SK-MEL-5 (cell line): ENCODE measurements at places on chromosomes 13 and 19. TPM values are rescaled to one million over a fixed set of nuclear protein-coding genes. Genes with fewer than 3 reads are reported as not detected.

The ZNF439 gene
- 0.27 and 0.40 TPM in 2 replicates for total RNA-seq

The ZNF28 gene
- 15.3 and 23.0 TPM in 2 replicates for total RNA-seq

The CGB8 gene
- not detected in 2 replicates for total RNA-seq

The FXYD7 gene
- total RNA-seq = not detected in 2 replicates

The RNF225 gene
- not detected in 2 replicates for total RNA-seq

The IL27RA gene
- total RNA-seq = 2.6 and 4.3 TPM in 2 replicates

The PPM1N gene
- total RNA-seq = 0.74 and 1.9 TPM in 2 replicates

The CNMD gene
- total RNA-seq = not detected in 2 replicates

DNA sequence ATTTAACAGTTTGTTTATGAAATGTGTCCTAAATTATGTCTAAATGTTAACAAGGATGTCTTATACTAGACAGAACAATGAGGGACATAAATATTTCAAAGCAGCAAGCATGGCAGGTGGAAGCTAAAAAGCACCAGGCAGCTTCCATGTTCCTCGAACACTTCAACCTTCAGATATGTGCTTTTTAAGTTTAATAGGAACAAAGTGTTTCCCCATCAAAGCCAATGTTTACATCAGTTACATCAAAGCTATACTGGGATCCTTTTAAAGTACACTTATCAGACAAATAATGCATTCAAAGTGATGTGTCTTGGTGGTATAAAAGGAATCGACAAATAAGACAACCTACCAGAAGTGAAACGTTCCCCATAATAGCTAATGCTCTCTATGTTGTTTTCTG is 2841.1 kb upstream of the PCDH20 start:
- DNase-seq = no peak

- peak; percentile 84 for DNase-seq
These were observed 158.0 kb downstream of the DLEU7 start for GRCh38 chr13:50685491-50685890.

DNA sequence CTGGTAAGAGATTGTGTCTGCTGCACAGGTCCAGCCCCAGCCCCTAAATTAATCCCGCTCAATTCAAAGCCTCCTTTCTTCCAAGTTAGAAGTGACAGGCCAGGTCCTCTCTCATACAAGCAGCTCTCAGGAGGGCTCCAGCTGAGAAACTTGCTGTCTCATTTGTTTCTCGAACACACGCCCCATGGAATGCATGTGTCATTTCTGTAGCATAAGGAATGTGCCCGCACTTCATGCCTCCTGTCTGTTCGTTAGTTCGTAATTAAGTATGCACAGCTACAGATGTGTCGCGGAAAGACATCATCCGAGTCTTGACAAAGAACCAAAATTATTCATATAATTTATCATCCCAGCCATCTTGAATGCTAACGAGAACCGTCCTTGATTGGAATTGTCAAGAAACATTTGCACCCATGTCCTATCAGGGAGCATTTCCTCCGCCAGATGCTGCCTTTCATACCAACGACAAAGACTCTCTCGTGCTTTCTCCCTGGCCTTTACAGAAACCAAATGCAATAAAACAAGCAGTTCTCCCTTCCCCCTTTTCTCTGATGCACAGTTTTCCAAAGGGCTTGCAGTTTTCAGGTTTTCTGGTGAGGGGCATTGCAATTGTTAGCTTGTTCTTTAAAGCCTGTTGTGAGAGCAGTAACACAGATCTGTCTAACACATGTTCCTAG is 133.5 kb downstream of the UQCRFS1 start:
- no peak for DNase-seq

- no peak for DNase-seq
These were observed 23.2 kb upstream of the TTYH1 start for GRCh38 chr19:54392105-54392504.

DNA sequence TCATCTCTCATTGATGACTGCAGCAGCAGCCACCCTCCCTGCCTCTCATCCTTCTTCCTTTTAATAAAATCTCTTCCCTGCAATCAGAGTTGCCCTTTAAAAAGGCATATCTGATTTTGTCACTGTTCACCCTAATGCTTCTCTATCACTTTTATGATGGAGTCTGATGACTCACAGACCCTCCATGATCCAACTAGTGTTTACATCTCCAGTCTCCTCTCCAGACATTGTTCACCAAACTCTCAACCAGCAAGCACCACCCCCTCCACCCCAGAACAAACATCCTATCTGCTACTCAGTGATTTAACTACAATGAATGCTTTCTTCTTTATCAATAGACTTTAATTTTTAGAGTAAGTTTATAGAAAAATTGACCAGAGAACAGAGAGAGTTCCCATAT is 59.5 kb downstream of the TNFSF11 start:
- no peak for DNase-seq

- DNase-seq = peak; percentile 36
These were observed 931 bp downstream of the USP12 start for GRCh38 chr13:27170516-27171243.

GRCh38 chr19:3007975-3008374 is 21.1 kb downstream of the TLE2 start:
- no peak for DNase-seq

DNA sequence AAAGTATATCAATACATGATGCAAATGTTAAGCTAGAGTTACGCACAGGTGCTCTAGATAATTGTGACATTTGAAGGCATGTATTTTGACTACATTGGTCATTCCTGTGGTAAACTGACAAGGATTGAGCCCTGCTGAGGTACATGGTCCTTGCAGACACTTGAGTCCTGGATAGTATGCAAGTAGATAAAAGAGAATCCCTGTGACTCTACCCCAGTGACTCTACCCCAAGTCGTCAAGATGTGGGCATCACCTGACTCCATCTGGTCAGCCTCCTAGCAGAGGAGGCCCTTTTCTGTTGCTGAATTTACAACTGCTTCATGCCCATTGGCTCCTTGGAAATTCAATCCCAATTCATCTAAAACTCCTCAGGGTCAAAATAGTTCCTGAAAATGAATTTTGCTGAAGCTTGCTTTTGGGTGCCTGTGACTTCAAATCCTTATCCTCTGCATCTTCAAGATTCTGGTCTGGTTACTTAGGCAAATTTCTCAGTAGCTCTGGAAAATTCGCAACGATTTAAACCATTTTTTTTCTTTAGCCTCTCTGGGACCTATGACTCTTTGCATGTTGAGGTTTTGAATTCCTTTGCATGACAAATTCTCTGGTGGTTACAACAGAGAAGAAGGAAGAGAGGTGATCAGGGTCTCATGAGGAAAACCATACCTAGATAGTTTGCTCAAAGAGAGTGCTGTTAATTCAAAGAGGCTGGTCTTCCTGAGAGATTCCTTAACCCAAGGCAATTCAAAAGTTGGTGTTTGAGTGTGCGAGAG is 422.1 kb downstream of the FGF9 start:
- DNase-seq = no peak

GRCh38 chr13:48783181-48783630 is 129.5 kb downstream of the CYSLTR2 start:
- DNase-seq = peak; percentile 98

- DNase-seq = no peak
These were observed 16.0 kb downstream of the FXYD5 start for GRCh38 chr19:35170359-35171061.

DNA sequence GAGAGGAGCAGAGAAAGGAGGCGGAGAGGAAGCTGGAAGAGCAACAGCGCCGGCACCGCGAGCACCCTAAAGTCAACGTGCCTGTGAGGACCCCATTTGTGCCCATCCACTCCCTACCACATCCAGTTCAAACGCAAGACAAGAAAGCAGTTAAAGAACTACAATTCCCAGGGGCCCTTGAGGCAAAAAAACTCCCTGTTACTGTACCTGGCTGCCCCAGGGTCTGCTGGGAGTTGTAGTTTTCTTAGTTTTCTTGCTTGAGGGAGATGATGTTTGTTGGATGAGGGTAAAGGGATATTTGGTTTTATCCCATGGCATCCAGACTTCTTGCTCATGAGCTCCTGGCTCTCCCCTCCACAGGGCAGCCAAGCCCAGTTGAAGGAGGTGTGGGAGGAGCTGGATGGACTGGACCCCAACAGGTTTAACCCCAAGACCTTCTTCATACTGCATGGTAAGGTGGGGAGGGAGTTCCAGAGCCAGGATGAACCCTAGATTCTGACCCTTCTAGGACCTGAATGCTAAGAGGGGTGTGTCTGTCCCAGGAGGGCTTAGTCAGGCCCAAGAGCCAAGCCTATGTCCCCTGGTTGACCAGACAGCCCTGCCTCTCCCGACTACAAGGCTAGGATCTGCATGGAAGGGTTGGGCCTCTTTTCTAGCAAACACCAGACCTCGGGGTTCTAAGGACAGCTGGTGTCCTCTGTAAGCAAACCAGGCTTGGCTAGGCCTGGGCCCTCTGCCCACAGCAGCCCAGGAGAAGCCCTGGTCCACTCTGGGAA is 13.2 kb downstream of the NUCB1 start:
- peak; percentile 44 for DNase-seq

DNA sequence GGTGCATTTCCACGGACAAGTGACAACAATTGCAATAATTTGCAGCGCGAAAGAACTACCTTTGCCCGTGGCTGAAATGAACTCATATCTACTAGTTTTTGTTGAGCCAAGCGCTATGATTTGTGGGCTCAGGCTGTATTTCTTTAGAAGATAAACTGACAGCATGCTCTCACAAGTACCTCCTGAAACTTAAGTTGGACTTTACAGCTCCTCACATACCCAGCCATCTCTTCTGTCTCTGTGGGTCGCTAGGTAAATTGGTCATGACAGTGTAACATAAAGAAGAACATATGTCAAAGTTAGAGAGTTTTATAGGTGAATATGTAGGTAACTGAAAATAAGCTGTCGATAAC is 839 bp downstream of the COG6 start:
- DNase-seq = no peak

- no peak for DNase-seq
These were observed 25.4 kb downstream of the MAP2K2 start for GRCh38 chr19:4098493-4098892.

DNA sequence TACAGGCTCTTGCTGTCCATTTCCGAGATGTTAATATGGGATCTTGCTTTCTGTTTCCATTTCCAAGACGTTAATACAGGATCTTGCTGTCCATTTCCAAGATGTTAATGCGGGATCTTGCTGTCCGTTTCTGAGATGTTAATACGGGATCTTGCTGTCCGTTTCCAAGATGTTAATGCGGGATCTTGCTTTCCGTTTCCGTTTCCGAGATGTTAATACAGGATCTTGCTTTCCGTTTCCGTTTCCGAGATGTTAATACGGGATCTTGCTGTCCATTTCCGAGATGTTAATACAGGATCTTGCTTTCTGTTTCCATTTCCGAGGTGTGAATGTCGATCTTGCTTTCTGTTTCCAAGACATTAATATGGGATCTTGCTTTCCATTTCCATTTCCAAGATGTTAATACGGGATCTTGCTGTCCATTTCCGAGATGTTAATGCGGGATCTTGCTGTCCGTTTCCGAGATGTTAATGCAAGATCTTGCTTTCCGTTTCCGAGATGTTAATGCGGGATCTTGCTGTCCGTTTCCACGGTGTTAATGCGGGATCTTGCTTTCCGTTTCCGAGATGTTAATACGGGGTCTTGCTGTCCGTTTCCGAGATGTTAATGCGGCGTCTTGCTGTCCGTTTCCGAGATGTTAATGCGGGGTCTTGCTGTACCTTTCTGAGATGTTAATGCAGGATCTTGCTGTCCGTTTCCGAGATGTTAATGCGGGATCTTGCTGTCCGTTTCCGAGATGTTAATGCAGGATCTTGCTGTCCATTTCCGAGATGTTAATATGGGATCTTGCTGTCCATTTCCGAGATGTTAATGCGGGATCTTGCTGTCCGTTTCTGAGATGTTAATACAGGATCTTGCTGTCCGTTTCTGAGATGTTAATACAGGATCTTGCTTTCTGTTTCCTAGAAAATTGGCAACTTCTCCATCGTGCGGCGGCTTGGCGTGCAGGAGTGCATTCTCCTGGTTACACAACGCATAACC is 38.3 kb downstream of the PEX11G start:
- peak; percentile 13 for DNase-seq

DNA sequence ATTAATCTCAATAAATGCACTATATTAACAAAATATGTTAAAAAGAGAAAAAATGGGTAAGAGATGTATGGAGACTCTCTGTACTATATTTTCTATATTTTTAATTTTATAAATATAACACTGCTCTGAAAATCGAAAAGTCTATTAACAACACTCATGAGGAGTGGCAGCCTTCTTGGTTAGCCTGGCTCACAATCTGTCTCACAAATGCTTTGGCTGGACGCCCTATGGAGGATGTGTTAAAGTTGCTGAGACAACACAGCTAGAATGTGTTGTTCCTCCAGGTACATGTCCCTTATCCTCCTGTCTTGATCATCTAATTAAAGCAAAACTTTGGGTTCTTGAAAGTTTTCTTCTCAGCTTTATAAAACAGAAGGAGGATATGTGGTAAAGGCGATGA is 396.6 kb upstream of the PCDH20 start:
- DNase-seq = no peak

- no peak for DNase-seq
These were observed 51.9 kb upstream of the C1QTNF9 start for GRCh38 chr13:24257497-24257896.

GRCh38 chr19:52099497-52100138 is 4.1 kb upstream of the ZNF841 start:
- DNase-seq = no peak

DNA sequence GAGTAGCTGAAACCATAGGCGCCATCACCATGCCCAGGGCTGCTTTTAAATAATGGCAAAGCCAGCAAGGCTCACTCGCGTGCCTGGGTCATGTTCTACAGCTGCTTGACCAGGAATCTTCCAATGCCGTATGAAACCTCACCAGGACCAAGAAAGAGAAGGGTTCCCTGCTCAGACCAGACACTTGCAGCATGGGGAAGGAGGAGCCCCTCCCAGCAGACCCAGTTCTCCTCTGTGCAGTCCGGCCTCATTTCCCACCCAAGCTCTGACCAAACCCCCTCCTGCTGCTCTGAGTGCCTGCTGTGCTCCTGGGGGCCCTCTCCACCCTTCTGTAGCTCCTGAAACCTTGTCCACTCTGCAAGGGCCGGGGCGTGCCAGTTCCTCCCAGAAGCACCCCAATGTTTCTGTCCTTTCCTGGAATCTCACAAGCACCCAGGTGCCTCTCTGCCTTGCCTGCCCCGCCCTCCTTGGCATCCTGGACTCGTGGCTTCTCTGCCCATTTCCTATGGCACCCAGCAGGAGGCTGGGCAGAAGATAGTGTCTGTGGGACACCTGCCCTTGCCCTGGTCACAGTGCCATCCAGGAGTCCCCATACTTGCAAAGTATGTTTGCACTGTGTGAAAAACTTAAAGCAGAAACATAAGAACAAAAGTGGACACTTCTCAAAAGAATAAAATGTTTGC is 6.8 kb upstream of the SLC7A9 start:
- no peak for DNase-seq
